ENCODE measurements at places on chromosomes 7 and 10.

- no peak for DNase-seq
These were observed 37.7 kb upstream of the IKZF1 start for GRCh38 chr7:50266635-50267386.

DNA sequence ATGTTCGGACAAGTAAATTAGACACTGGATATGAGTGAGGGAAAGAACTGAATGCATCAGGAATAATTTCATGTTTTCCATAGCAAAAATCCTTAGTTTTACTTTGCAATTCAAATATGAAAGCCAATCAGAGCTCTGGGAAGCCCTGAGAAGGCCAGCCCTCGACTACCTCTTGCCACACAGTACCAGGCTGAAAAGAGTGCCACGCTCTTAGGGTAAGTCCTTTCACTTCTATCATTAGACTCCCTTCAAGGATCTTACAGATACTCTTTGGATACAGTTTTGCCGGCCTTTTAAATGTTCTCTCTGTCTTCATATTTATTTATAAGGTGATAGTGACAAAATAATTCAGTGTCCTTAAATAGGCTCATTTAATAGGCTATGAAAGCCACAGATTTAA lies 1.9 kb downstream of the COBL start:
- no peak for DNase-seq

- DNase-seq, result no peak
These were observed 3.0 kb downstream of the BUB3 start for GRCh38 chr10:123157210-123157609.

DNA sequence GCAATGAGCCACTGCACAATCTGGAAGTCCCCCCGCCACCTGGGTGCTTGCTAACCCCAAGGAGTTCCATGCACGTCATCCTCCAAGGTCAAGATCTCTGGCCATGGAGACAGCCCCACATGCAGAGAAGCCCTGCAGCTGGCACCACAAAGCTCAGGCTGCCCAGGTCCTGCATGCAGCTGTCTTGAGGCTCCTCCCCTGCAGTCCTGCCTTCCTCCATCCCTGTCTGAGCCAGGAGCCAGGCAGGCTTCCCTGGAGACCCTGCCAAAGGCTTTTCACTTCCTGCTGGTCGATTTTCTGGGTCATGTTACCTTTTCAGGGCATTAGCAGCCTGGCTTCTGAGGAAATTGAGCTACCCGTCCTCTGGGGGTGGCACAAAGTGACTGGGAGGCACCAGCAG lies 12.5 kb upstream of the TMEM72 start:
- no peak for DNase-seq

GRCh38 chr7:139034855-139035585 lies 822 bp downstream of the ZC3HAV1L start:
- no peak for DNase-seq

DNA sequence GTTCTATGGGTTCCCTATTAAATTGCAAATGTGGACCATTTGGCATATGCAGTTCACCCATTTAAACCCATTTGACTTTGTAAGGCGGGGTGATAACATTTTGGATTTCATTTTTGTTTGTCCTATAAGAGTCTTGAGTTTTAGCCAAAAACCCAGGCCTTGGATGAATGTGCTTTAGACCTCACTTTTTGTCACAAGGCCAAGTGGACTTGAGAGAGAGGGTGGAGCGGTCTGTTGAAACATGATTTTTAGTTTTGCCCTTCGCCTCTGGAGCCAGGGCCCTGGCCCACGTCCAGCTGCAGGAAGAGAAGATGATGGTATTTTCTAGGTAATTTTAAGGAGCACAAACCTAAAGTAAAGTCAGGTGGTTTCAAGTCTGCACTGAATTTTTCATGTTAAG lies 260.1 kb downstream of the SLC25A13 start:
- DNase-seq, result peak; percentile 16

DNA sequence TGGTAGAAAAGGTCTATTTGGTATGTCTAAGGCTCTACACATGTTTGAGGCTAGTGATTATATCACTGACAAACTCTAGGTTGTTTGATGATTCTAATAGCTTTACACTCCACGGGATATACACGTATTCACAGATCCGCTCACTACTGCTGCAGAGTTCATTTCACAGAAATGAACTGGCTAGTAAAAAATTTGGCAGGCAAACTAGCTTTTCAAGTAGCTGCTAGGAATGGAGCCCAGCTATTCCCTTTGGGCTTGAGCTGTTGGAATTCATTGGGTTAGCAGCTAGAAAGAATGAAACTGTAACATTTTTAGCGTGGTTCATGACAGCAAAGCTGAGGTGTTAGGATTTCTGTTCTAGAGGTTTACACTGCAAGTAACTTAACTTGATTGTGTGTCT lies 37.6 kb downstream of the R3HCC1L start:
- no peak for DNase-seq

DNA sequence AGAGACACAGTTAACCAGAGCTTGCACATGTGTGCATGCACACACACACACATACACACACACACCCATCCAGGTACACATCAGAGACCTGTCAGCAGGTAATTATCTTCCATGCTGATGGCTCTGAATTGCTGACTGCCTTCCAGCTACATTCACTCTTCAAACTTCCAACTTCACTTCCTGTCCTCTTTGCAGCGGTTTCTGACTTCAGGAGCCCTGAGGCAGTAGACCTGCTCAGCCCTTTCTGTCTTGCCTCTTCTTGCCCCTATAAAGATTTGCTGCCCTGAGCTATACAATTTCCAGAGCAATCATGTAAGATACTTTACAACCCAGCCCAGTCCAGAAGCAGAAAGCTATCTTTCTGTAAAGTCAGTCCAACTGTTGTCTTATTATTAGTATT lies 310.2 kb downstream of the FGFR2 start:
- DNase-seq, result no peak

GRCh38 chr10:110803830-110804338 lies 67.8 kb upstream of the PDCD4 start:
- DNase-seq, result no peak

- no peak for DNase-seq
These were observed 882 bp downstream of the DLX6 start for GRCh38 chr7:97006055-97006815.

DNA sequence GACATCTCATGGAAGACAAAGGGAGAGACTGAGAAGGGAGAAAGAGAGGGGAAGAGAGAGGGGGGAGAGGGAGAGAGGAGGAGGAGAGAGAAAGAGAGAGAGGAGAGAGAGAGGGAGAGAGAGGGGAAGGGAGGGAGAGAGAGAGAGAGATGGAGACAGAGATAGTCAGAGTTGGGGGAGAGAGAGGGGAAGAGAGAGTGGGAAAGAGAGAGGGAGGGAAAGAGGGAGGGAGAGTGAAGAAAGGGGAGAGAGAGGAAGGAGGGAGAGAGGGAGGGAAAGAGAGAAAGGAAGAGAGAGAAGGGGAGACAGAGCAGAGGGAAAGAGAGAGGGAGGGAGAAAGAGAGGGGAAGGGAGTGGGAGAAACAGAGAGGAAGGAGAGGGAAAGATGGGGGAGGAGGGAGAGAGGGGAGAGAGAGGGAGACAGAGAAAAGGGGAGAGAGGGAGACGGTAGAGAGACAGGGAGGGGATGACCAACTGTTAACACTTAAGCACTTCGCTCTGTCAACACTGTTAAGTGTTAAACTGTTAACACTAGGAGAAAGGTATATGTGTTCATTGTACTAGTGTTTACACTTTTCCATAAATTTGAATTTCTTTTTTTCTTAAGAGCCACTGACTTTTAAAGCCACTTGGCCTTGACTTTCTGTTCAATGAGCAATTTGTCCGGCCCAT lies 21.8 kb upstream of the SDK1 start:
- DNase-seq, result no peak

- DNase-seq, result no peak
These were observed 27.6 kb upstream of the RNF32 start for GRCh38 chr7:156612930-156613329.

- DNase-seq, result peak; percentile 38
These were observed 1.1 kb upstream of the KBTBD2 start for GRCh38 chr7:32892521-32893206.

DNA sequence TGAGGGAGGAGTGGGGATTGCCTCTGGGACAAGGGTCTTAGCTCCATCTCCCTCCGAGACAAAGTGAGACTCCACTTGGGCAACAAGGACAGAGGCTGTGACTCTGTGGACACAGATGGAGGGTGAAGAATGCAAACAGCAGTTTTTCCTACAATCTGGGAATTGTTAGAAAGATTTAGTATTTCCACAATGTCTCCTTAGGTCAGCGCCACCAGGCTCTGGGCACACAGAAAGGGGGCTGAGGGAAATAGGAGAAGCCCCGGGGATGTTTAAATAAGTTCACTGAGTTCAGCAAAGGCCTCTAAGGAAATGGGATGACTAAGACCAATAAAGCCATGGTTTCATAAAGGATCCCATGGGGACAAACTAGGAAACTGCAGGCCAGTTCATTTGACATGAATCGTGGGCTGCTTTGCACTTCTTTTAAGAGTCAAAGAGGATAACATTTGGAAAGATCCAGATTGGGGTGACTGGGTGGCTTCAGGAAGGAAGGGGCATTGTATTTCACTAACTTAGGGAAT lies 219.8 kb upstream of the GLI3 start:
- no peak for DNase-seq

GRCh38 chr7:128860158-128861073 lies 2.2 kb upstream of the ATP6V1F start:
- no peak for DNase-seq

- no peak for DNase-seq
These were observed 220.6 kb downstream of the ADRA2A start for GRCh38 chr10:111297351-111297848.

GRCh38 chr10:132746801-132747625 lies 38.9 kb downstream of the NKX6-2 start:
- DNase-seq, result no peak

GRCh38 chr7:155409980-155410379 lies 47.9 kb upstream of the EN2 start:
- DNase-seq, result no peak

GRCh38 chr7:37032258-37032601 lies 307.9 kb upstream of the AOAH start:
- DNase-seq, result no peak

- DNase-seq, result no peak
These were observed 152.6 kb downstream of the TFPI2 start for GRCh38 chr7:93737953-93738352.

DNA sequence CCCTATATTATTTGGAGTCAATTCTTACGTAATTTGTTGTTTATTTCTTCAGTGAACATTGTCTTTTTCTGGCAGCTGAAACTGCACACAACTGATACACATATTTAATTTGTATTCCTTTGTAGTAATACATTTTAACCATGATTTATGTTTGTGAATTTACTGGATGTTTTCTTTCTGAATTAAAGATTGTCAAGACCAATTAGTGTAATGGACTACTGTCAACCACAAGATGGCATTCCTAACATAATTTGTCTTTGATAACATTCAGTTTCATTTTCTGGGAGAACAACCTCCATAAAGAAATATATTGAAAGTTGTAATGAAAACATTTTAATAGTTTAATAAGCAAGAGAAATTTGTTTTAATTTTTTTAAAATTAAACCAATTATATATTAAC lies 10.1 kb downstream of the THNSL1 start:
- DNase-seq, result no peak

DNA sequence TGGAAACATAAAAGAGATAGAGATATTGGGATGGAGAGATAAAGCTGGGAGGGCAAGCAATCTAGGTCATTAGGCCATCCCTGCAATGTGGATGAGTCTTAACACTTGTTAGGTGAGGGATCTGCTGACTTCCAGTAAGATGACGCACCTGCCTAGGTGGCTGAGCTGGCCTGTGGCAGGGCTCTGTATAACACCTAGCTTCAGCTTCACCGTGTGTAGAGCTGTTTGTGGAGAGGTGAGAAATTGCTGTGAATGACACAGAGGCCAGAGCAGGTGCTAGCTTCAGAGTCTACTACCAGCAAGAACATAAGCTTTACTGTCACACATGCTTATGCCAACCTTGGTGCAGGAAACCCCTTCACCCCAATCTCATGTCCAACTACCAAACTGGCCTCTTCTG lies 1010.0 kb downstream of the TYW1 start:
- DNase-seq, result no peak

DNA sequence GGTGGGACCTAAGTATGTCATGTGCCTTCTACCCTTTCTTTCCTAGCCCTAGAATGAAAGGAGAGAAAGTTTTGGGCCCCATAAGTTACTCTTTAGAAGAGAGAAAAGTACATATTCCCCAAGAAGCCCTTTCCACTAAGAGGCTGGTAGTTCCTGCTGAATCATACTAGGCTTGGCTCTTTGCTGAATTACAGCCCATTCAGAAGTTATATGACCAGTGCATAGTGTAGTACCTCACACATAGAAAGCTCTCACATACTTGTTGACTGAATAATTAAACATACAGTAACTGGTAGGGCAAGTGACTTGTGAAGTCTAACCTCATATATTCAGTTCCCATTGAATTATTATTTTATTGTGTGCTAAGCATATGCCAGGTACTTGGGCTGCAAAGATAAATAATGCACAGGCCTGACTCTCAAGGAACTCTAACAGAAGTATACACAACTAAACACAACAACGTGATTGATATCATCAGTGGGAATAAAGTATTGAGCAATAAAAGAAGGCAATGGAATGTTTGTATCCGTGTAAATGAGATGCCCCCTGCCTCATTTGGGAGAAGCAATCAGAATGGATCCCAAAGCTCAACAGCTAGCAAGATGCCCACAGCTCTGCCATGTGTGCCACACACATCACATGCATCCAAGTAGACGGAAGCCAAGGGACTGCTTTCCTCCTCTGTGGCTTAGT lies 38.9 kb upstream of the UBN2 start:
- DNase-seq, result no peak

- no peak for DNase-seq
These were observed 13.7 kb downstream of the MYL10 start for GRCh38 chr7:101615446-101615845.

Data from right renal pelvis (tissue), 4 donors.